Activated naive CD4-positive, alpha-beta T cell treated with Interleukin-2 at 50 U/mL for 16 hours (primary cell): ENCODE measurements at places on chromosomes 7 and 10.

DNA sequence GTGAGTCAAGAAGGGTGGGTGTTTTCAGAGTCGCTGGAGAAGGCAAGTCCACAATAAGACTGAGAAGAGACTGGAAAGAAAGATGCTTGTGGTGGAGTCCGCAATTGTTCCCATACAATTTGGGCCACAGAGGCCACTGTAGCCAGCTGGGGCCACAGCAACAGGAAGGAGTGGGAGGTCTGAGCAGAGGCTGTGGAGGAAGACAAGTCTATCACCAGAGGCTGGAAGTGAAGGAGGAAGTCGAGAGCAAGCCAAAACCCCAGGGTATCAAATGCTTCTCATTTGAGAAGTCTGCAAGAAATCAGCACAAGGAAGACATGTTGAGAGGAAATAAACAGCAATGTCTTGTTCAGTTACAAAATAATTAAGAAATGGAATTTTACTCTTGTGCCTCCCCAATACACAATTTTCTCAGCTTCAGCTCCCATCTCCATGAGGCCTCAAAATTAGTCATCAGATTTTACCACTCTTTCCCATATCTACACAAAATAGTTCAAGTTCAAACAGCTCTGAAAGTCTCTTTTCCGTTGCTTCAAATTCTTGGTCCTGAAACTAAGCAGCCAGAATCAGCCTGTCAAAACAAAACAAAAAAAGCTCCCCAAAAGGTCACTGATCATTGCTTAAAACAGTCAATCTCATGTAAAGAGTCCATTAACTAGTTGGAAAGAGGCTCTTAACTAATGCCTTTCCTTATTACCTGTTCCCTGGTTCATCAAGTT, 31.6 kb downstream of the SLC16A12 start:
- no peak for DNase-seq

DNA sequence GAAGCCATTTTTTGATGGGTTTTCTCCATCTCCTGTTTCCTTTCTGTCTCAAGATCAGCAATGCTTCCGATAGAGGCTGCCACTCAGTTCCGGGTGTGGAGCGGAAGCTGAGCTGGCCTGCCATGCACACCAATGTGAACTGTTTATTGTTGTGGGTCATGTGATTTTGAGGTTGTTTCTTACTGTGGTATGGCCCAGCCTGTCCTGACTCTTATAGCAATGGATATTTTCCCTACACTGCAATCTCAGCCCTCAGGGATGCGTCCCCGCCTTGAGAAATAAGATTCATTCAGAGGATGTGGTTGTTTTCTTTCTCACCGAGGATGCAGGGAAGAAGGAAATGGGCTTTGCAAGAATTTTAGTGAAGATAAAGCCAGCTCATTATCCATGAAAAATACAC, 134.7 kb downstream of the PFKFB3 start:
- no peak for DNase-seq

DNA sequence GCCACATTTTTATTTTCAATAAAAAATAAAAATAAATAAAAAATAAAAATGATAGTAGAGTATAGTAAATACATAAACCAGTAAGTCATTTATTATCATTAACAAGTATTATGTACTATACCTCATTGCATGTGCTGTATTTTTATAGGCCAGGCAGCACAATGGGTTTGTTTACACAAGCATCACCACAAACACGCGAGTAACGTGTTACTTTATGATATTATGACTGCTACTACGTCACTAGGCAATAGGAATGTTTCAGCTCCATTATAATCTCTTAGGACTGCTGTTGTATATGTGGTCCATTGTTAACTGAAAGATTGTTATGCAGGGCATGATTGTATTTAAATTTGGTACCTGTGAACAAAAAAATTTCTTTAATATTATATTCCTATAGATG, 20.8 kb upstream of the SDHAF3 start:
- no peak for DNase-seq

GRCh38 chr10:17712717-17713471, 39.1 kb upstream of the TMEM236 start:
- no peak for DNase-seq

DNA sequence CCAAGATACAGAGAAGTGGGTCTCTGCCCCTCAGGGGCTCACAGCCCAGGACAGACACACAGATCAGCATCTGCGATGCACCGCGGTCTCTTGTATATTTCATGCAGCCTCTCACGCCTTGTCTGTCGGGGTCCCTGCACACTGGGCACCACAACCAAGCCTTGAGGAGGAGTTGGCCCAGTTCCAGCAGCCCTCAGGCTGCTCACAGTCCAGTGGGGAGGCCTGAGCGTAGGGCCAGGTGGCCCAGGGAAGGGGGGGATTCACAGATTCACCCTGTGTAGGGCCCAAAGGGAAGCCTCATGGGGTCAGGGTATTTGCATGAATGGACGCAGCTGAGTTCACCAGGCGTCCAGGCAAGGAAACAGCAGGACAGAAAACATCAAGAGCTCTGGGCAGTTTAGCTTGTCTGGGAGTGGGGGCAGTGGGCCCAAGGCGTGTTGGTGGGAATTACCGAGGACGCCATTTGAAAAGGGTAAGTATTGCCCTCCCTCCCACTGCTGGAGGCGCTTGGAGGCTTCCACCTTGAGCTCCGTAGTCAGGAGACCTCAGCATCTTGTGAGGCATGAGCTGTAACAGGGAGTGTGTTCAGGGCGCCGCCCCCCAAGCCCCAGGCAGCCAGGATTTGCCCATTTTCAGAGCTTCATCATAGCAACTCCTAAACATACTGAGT, 129.1 kb upstream of the CHST15 start:
- DNase-seq, result no peak

- DNase-seq, result no peak
These were observed 15.2 kb downstream of the HNRNPF start for GRCh38 chr10:43393606-43394360.

DNA sequence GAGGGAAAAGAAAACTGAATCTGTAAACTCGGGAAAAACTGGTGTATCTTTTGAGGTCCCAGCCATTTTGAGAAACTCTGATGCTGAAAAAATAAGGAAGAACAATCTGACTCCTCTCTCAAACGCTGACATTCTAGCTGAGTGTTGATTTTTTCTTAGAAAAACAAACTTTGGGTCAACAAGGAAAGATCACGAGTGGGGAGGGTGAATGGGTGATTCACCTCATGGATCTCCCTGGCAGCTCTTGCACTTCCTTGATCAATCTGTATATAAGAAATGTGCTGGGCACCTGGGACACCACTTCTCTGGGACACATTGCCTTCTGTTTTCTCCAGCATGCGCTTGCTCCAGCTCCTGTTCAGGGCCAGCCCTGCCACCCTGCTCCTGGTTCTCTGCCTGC, at the start of gene PIP:
Gene PIP (plus strand): TSS at position 297 of the 400 bp plus-strand sequence. CDS start 40 bp downstream, at position 337.
- DNase-seq, result no peak

- DNase-seq, result no peak
These were observed 21.1 kb upstream of the GPR26 start for GRCh38 chr10:123645016-123645415.

DNA sequence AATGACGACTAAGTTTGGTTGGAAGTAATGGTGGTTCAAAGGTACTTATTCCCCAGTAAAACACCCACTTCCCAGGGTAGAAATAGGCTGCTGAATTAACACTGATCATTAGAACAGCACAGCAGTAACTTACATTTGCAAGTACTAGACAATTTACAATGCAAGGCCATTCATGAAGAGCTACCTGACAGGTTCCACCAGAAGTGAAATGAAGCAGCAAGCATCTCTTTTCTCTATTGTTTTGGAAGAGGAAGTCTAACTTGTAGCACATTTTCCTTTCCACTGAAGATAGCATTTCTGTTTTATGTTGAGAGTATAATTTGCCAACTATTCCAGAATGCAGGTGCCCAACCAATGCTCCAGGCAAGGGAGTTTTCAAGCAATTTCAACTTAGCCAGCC, 145.9 kb downstream of the CREB5 start:
- DNase-seq, result no peak

DNA sequence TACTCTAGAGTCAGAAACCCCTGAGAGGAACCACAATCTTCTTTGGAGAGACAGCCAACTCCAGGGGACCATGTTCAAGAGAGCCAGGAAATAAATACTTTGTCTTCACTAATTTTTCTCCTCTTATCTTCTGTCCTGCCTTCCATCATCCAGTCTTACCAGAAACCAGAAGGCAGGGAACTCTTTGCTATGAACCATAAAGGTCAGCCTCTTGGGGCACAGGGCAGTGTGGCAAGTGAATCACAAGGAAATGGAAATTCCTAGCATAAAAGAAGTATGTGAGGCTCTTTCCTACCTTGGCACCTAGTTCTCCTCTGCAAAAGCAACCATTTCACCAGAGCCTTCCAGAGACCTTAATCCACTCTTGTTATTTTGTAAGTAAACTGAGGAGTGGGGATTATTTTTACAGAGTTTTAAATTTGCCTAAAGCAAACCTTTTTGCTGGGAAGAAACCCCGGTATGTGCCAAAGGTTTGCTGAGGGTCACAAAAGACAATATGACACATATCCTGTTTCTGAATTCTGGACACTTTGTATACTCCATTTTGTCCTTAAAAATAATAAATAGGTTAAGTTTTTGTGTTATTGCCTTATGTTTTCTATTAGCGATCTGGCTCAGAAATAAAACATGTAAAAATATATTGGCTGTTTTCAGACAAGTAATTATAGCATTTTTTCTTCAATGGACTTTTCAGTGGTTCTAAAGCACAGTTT, 87.1 kb downstream of the ADAM22 start:
- DNase-seq, result no peak

DNA sequence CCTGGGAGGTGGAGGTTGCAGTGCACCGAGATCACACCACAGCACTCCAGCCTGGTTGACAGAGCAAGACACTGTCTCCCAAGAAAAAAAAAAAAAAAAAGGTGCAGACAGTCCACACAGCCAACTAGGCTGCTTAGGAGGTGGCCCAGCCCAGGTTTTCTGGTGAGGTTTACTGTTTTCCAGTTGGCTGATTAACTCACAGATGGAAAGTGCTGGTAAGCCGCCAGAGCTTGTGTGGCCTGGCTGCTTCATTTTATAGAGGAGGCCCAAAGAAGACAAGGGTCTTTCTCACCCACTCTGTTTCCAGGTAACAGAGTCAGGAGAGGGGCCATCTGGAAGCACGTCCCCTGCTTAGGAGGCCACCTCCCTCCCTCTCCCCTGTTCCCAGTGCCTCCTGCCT, 6.2 kb downstream of the RHBDD2 start:
- DNase-seq, result no peak

- DNase-seq, result no peak
These were observed 11.4 kb downstream of the ATG9B start for GRCh38 chr7:151012911-151013347.

DNA sequence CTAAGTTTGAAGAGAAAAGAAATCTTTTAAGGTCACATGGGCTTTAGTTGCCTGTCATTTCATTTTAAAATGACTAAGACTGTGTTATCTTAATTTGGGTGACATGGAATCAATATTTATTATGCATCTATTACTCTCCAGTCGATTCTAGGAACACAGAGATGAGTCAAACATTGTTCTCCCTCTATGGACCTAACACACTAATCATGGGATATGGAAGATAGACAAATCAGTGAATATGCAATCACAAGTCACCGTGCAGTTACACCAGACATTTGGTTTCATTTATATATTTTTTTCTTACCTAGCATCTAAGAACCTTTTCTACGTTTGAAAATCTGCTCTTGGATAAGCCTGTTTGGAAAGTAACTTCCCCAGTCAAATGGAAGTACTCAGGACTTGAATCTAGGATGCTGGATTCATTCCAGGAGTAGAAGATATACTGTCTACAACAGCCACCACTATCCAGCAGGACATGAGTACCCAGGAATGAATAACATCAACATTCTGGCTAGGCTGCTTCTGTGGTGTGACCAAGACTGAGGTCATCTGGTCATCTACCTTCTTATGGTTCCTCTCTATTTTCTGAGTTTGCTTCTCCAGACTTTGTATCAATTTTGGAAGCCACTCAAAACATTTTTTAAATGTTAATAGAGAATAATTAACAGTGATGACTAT, 902.9 kb upstream of the LRRN3 start:
- no peak for DNase-seq

- DNase-seq, result peak; percentile 31
These were observed 1.2 kb downstream of the BMI1 start for GRCh38 chr10:22321924-22322640.

- no peak for DNase-seq
These were observed 303.5 kb downstream of the SFMBT2 start for GRCh38 chr10:7107285-7107684.

DNA sequence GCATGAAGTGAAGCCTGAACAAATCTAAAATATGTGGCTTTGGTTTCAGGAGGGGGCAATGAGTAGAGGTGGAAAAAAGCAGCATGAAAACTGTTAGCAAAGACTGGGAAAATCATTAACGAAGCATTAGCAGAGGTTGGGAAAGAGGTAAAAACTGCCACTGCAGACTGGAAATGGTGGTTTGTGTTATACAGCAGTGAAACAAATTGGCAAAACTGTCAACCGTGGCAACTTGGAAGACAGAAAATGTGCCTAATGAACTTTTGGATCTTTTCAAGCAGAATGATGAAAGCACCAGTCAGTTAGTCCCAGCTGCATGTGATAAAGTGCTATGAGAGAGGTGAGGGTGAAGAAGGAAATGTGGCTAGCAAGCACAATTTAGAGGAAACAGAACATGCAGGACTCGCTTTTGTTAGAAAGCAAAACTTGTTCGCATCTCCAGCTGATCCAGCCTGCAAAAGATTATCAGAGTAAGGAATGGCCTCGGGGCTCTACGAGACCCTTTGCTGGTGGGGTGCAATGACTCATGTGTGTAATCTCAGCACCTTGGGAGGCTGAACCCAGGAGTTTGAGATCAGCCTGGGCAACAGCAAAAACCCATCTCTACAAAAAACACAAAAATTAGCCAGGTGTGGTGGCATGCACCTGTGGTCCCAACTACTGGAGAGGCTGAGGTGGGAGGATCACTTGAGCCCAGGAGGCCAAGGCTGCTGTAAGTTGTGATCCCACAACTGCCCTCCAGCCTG, 45.7 kb downstream of the SKIDA1 start:
- no peak for DNase-seq

- no peak for DNase-seq
These were observed 238.3 kb downstream of the PARD3 start for GRCh38 chr10:34576797-34577196.

DNA sequence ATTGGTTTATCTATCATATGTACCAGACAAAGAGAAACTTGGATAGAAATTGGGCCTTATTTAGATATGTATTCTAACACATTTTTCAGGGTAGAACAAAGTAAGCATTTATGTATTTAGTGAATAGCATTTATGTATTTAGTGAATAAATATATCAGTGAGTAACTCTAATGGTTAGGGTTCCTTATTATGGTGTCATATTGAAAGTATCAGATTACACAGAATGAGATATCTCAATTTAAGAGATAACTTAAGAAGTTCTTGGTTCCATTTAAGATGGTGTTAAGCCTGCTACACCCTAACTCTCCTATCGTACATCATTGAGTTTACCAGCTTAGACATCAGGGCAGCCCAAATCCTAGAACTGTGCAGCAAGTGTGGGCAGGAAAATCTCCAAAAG, 35.9 kb upstream of the DMTF1 start:
- no peak for DNase-seq

GRCh38 chr7:131111081-131111576, 216.5 kb upstream of the MKLN1 start:
- no peak for DNase-seq

DNA sequence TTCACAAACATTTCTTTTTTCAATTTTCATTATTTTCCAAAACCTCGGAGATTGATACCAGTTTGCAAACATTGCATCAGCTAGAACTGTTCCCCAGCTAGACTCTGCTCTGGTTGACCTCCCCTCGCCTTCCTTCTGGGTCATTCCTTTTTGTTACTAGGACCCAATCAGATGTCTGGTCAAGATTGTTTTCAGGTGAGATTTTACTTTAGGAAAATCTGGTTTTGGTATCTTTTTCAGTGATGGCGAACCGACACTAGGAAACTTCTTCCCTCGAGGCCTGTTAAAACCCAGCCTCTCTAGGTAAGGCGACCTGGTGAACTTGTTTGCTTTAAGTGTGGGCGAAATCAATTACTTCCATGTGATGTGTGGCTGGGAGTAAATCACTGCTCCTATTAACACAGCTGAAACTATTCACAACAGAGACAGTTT, 8.4 kb downstream of the PROSER2 start:
- DNase-seq, result no peak
